Placental pericyte (primary cell): ENCODE measurements at places on chromosomes 5 and 9. TPM values are rescaled to one million over a fixed set of nuclear protein-coding genes. Genes with fewer than 3 reads are reported as not detected.

Gene MAN2A1
- total RNA-seq = 134 and 227 TPM in 2 replicates

Gene ZNF462
- 13.6 and 13.8 TPM in 2 replicates for total RNA-seq

Gene ARL10
- 9.4 and 11.6 TPM in 2 replicates for total RNA-seq

Gene MLANA
- total RNA-seq = not detected in 2 replicates

Gene PDLIM4
- total RNA-seq = 26.9 and 91.1 TPM in 2 replicates

Gene SPIN1
- total RNA-seq = 74.6 and 139 TPM in 2 replicates

Gene MFAP3
- total RNA-seq = 51.6 and 84.0 TPM in 2 replicates

Gene ASS1
- 22.0 and 199 TPM in 2 replicates for total RNA-seq

Gene MACIR
- 1.5 and 13.2 TPM in 2 replicates for total RNA-seq
